ENCODE measurements at places on chromosomes 16 and 17.

DNA sequence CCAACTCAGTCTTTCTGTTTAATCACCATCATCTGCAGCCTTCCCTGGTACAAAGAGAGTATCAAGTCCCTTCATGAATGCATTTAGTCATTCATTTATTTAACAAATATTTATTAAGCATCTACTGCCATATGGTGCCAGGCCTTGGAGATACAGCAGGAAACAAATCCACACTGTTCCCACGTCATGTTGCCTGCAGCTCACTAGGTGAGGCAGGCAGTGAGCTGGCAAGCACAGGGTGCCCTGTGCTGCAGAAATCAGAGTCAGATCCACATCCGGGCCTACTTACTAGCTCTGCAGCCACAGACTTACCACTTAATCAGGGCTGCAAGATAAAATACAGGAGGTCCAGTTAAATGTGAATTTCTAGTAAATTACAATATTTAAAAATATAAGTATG lies 38.5 kb upstream of the CES5A start:
- no peak for DNase-seq

DNA sequence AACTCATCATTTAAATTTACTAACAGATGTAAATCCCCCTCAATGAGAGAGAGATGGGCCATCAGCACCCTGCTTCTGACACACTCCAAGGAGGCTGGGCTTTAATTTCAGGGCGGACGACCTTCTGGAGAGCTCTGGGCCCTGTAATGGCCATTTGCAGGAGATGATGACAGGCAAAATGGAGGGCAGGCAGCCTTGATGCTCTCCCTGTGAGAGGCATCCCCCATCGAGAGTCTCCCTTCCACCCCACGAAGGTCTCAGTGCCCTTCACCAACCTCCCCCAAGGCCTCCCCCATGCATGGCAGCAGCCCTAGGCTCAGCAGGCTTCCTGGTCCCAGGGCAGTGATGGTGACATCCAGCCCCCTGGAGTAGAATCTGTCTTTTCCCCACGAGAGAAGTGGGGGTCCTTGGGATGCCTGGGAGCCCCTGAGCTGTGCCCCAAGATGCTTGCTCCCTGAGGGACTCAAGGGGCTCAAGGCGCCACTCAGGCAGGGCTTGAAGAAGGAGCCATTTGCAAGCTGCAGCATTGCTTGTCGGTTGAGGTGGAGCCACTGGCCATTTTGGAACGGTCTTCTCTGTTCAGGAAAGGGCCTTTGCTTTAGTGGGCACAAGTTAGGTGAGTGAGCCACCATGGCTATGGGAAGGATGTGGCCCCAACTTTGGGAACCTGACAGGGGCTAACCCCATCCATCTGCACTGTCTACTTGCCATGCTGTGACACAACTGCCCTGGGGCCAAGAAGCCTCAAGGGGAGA lies 82.6 kb downstream of the C16orf78 start:
- no peak for DNase-seq

DNA sequence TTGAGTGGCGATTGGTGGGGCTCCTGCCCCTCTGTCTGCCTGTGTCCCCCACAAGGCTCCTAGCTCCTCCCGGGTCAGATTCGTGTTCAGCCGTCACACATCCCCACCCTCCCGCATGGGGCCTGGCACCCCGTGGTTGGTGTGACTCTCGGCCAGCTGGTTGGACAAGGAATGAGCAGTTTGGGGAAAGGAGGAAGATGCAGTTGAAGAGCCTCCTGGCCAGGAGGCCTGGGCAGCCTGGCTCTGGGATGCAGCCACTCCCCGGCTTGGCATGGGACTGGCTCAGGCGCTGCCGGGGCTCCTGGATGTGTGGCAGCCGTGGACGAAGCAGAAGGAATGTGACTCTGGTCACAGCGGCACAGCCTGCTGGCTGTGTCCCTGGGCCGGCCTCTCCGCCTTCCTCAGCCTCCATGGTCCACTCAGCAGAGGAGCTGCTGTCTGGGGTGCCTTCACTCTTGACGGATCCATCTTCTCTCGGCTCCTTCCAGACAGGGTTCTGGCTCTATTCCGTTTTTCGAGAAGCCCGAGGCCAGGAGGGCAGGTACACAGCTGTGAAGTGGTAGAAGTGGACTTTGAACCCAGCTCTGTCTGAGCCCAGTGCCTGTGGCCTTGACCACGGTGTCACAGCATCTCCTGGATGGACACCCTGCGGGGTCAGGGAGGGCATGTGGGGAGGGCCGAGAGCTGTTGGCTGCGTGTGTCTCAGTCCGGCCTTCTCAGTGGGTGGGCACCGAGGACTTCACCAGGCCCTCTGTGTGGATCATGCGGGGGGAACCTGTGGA lies 2.1 kb downstream of the TRAF7 start:
- DNase-seq, result no peak

DNA sequence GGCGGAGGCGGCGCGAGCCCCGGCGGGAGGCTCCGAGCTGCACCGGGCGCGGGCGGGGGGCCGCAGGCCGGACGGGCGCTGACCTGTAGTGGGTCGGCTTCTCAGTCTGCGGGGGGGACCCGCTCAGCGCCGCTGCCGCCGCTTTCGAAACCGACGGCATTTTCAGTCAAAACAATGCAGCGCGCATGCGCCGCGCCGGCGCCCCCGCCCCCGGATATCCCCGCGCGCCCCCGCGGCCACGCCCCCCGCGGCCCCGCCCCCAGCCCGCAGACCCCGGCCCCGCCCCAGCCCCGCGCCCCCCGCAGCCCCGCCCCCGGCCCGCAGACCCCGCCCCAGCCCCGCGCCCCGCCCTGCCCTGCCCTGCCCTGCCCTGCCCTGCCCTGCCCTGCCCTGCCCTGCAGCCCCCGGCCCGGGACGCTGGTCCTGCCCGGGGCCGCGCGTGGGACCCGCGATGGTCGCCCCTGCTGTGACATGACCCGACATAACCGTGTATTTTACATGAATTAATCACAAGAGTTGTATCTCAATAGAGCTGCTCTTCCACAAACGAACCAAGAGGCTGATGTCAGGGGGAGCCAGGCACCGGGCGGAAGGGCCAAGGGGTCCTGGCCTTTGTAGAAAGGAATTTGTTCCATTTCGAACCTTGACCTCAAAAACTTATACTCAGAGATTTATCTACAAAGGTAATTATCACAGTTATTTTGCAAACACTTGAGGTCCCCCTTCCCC lies at the start of gene UNKL:
Gene UNKL (minus strand): TSS at position 173 of the 729 bp plus-strand sequence. CDS start 13 bp downstream, at position 160.
- peak; percentile 79 for DNase-seq

GRCh38 chr17:13557077-13557476 lies 44.7 kb downstream of the HS3ST3A1 start:
- no peak for DNase-seq

- no peak for DNase-seq
Observed at GRCh38 chr17:62038248-62038647, 26.8 kb downstream of the MED13 start.

- DNase-seq, result no peak
Observed at GRCh38 chr16:78436023-78436422, 336.6 kb downstream of the WWOX start.

DNA sequence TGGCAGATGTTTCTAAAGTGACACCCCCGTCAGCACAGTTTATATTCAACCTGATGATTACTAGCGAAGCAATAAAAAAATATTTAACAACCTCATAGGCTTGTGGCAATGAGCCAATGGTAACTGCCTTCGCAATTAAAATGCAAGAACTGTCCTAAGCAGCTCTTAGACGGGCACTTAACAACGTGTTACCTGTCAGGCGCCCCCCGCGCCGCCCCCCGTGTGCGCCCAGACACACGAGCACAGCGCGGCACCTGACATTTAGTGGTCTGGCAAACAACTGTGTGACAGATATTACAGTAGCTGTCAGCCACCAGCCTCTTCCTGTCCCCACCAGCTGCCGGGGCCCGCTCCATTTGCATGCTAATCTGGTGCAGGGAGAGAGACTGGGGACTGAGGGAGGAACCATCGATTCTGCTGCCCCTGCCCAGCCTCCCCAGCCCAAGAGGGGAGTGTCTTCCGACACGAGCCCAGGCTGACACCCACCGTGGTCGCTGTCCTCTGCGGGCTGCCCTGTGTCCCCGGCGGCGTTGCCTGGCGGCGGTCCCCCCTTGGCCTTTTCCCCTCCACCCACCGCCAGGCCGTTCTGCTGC lies 12.7 kb downstream of the NDUFAF8 start:
- DNase-seq, result no peak

DNA sequence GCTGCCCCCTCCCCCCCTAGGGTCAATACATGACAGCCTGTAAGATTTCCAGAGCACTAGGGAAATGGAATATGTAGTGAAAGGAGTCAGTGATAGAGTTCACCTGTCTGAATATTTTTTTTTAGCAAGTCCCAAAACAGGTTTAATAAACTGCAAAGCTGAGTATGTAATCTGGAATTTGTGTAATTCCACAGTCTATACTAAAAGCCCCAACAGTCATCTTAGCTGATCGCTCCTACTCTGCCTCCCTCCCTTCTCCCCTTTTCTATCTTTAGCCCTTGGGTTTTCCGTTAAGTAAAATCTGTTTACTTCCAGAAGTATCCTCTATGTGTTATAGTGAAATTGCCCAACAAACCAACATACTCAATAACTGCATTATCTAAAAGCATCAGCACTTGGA lies 3.5 kb downstream of the CDH13 start:
- DNase-seq, result no peak

GRCh38 chr17:65712383-65713267 lies 151.2 kb upstream of the AXIN2 start:
- DNase-seq, result no peak

- DNase-seq, result no peak
Observed at GRCh38 chr17:51188271-51188833, 22.1 kb downstream of the NME2 start.

DNA sequence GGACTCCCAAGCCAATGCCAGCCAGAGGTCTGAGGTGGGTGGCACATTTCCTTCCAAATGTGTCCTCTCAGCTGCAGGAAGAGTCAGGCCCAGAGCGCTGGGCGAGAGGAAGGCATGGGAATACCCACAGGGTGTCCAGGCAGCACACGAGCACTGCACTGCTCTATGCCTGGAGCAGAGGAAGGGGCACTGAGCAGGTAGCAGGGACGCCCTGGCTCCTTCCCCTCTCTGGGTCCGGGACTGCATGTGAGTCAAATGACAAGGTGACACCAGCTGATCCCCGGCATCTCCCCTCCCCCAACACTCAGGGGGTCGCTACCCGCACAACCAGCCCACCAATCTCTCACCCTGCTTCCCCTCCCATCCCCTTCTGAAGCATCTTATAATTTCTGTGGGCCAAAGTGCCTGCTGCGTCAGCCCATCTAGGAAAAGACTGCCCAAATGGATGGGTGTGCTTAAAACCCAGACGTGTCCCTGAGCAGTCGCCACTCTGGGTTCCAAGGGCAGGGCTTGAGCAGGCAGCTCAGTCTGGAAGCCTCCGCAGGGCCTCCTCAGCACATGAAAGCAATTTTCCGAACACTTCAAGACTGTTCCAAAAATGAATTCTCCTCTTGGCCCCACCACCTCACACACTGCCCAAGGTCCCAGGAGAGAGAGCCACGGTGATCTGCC lies 12.0 kb upstream of the BCAR1 start:
- DNase-seq, result no peak

DNA sequence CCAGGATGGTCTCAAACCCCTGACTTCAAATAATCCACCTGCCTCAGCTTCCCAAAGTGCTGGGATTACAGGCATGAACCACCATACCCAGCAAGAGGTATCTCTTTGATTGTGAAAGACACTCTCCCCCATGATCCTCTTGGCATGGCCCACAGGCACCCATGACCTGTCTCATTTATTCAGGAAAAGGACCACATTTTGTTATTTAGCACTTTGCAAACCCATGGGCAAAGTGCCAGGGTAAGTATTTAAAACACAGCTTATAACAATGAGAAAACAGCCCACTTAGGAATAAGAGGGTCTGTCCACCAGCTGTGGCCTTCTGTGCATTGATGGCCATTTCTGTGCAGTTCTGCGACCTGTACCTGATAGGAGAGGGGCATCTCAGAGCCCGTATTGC lies 12.8 kb upstream of the AKTIP start:
- DNase-seq, result no peak

GRCh38 chr16:67457611-67458010 lies 23.3 kb downstream of the ATP6V0D1 start:
- no peak for DNase-seq

GRCh38 chr17:2277429-2278170 lies 26.0 kb downstream of the SMG6 start:
- no peak for DNase-seq

GRCh38 chr16:70717065-70717464 lies 31.2 kb upstream of the MTSS2 start:
- no peak for DNase-seq

- no peak for DNase-seq
Observed at GRCh38 chr17:70169709-70170597, 621 bp downstream of the KCNJ2 start.

DNA sequence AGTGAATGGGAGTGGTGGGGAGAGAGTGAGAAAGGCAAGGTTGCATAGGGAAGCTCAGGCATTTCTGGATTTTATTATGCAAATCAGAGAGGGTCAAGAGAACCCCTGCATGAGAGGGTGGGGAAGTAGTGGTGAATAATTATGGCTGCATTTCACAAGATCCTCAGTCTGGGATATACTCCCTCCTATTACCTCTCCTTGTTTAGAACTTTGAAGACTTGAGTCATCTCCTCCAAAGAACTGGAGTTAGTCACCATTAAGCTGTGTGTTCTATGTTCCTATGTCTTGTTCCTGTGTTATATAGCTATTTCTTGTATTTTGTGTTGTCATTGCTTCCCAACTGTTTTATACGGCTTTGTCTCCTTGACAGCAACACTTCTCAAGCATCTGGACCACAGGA lies 18.4 kb downstream of the SOX9 start:
- no peak for DNase-seq

DNA sequence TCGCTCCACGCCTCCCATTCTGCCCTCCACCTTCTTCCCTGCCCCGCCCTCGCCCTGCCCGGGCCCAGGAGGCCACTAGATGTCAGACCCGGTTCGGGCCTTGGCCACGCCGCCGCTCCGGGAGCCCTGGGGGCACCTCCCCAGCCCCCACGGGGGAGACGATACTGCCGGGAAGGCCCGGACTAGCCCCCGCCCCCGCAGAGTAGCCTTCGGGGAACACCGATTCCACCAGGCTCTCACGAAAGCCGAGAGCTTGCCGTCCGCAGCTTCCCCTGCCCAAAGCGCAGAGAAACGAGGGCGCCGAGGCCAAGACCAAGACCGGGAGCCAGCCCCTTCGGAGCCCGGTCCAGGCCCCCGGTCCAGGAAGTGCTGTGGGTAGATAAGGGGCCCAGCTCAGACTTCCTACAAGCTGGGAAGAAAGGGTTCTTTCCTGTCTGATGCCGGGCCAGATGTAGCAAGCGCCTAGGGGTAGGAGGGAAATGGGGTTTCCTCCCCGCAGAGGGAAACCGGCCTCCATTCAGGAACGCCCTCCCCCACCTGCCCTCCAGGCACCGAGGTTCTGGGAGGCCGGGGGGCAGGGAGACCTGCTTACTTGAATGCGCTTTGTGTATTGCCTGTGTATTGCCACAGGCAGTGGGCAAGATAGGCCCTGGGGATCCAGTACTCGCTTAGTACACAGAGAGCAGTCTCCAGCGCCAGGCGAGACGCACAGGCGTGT lies 806 bp upstream of the CYB561 start:
- peak; percentile 63 for DNase-seq

GRCh38 chr16:85054948-85055492 lies 27.4 kb downstream of the KIAA0513 start:
- DNase-seq, result no peak

All from activated CD4-positive, alpha-beta T cell treated with anti-CD3 and anti-CD28 coated beads for 4 hours (primary cell).